H1 (cell line): ENCODE measurements at places on chromosomes 11 and 22. TPM values are rescaled to one million over a fixed set of nuclear protein-coding genes. Genes with fewer than 3 reads are reported as not detected.

The NOX4 gene
- polyA plus RNA-seq: 1.6 and 2.0 TPM in 2 replicates

The LRRC74B gene
- polyA plus RNA-seq: 0.03 TPM in 1 of 2 replicates, not detected in the other

The FJX1 gene
- 6.3 and 10.0 TPM in 2 replicates for polyA plus RNA-seq

The ANO9 gene
- polyA plus RNA-seq: 20.7 and 24.6 TPM in 2 replicates

The CNGA4 gene
- polyA plus RNA-seq: 0.29 and 0.74 TPM in 2 replicates

The C22orf39 gene
- 27.7 and 30.1 TPM in 2 replicates for polyA plus RNA-seq

The MDK gene
- polyA plus RNA-seq: 606 and 948 TPM in 2 replicates

The SF3A1 gene
- 27.8 and 83.8 TPM in 2 replicates for polyA plus RNA-seq

The APOBEC3G gene
- polyA plus RNA-seq: 1.7 and 2.5 TPM in 2 replicates

The NAALAD2 gene
- 2.1 and 2.6 TPM in 2 replicates for polyA plus RNA-seq

The DNAJC24 gene
- polyA plus RNA-seq: 6.8 and 7.2 TPM in 2 replicates

The RTN4RL2 gene
- polyA plus RNA-seq: 11.4 and 17.3 TPM in 2 replicates

The APOA1 gene
- polyA plus RNA-seq: 0.47 and 0.80 TPM in 2 replicates

The SLC1A2 gene
- 0.28 and 0.57 TPM in 2 replicates for polyA plus RNA-seq

The PICALM gene
- polyA plus RNA-seq: 49.7 and 71.3 TPM in 2 replicates

The CREB3L1 gene
- 4.1 and 6.5 TPM in 2 replicates for polyA plus RNA-seq

The IL18 gene
- 0.13 and 0.29 TPM in 2 replicates for polyA plus RNA-seq

The RBFOX2 gene
- 122 and 138 TPM in 2 replicates for polyA plus RNA-seq

The SLC5A1 gene
- polyA plus RNA-seq: 0.06 TPM in 1 of 2 replicates, not detected in the other

The PLAAT5 gene
- 11.4 and 18.7 TPM in 2 replicates for polyA plus RNA-seq

The PTPN5 gene
- 12.9 and 18.9 TPM in 2 replicates for polyA plus RNA-seq

The NUCB2 gene
- polyA plus RNA-seq: 4.1 and 9.0 TPM in 2 replicates

The MMP8 gene
- not detected in 2 replicates for polyA plus RNA-seq

The TMEM25 gene
- 26.8 and 37.0 TPM in 2 replicates for polyA plus RNA-seq

The UBTFL1 gene
- polyA plus RNA-seq: not detected in 2 replicates

The ENTHD1 gene
- not detected in 2 replicates for polyA plus RNA-seq

The FOLH1 gene
- polyA plus RNA-seq: not detected in 2 replicates

The OR52E2 gene
- not detected in 2 replicates for polyA plus RNA-seq

The USP2 gene
- 2.2 and 3.9 TPM in 2 replicates for polyA plus RNA-seq
